ENCODE measurements at places on chromosomes 13 and 19. TPM values are rescaled to one million over a fixed set of nuclear protein-coding genes. Genes with fewer than 3 reads are reported as not detected.

Gene LENG1
- 8.2 TPM for polyA plus RNA-seq

Gene MBD3L2
- polyA plus RNA-seq = not detected

Gene MEF2B
- polyA plus RNA-seq = 2.4 TPM

Gene FXYD7
- polyA plus RNA-seq = 1.3 TPM

Gene C1QTNF9
- 0.30 TPM for polyA plus RNA-seq

Gene ZNF582
- polyA plus RNA-seq = 10.8 TPM

Gene VN1R4
- not detected for polyA plus RNA-seq

Gene FBXO27
- 7.8 TPM for polyA plus RNA-seq

Gene IGFLR1
- polyA plus RNA-seq = 3.8 TPM

Gene SIGLEC8
- not detected for polyA plus RNA-seq

DNA sequence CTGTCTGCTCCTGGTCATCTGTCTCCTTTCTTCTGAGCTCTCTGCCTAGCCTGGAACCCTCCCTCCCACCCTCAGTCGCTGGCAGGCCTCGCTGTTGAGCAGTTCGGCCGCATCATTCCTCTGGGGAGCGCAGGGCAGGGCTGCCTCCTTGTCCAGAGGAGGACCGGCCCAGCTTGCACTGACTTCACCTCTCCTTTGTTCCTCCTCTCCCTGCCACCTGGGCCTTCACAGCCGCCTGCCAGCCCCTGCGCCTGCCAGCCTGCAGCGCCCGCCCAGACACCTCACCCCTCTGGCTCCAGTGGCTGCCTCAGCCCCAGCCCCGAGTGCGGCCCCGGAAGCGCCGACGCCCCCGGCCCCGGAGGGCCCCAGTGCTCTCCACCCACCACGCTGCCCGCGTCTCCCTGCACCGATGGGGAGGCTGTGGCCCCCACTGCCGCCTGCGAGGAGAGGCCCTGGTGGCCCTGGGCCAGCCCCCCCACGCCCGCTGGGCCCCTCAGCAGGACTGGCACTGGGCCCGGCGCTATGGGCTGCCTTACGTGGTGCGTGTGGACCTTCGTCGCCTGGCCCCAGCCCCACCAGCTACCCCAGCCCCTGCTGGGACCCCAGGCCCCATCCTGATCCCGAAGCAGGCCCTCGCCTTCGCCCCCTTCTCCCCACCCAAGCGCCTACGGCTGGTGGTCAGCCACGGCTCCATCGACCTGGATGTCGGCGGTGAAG is 7.2 kb downstream of the KMT5C start:
- DNase-seq = no peak

DNA sequence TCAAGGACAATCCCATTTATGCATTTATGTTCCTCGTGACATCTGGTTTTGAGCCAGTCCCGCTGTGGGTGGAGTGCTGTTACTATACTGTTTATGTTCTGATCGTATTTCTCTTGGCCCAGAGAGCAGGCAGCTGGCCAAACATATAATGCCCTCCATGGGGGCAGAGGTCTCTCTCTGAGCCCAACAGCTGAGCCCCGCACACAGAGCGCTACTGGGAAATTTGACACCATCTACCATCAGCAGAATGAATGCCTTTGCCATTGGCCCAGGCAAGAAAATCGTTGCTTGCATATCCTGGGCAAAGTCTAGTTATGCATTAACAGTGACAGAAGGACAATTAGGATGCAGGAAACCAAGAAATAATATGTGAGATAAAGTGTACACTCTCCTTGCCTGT is 126.8 kb upstream of the CACNA1A start:
- DNase-seq = peak; percentile 65

DNA sequence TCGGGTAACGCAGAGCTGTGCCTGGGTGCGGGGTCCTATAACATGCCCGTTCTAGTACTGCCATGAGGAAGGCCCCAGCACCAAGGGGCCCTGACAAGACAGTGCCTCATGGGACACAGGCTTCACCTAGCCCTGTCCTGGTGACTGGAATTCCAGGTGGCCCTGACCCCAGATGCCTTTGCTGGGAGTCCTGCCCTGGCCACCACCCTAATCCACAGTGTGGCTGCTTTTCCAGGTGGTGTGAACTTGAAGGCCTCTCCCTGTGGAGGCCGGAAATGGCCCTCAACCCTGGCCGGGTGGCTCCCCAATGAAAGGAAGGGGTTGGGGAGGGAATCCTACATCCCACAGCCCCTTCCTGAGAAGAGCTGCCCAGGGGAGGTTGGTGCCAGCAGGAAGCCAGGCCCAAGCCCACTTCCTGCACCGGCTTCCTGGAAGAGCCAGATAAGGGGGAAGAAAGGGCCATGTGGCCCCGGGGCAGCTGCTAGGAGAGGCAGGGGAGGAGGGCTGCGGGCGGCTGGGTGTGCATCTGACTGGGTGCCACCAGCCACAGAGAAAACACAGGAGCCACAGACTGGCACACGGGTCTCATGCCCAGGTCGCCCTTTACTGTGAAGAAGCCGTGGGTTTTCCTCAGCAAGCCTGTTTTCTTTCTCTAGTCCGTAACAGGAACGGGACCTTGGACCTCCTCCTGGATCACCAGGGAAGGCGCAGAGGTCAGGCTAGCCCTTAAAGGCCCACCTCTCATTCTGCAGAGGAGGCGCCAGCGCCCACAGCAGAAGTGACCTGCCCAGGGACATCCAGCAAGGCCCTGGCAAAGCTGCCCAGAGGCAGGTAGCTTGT is 4.7 kb downstream of the LSM4 start:
- DNase-seq = no peak

- no peak for DNase-seq
Measured at GRCh38 chr19:18440415-18440877, 2.5 kb upstream of the ISYNA1 start.

DNA sequence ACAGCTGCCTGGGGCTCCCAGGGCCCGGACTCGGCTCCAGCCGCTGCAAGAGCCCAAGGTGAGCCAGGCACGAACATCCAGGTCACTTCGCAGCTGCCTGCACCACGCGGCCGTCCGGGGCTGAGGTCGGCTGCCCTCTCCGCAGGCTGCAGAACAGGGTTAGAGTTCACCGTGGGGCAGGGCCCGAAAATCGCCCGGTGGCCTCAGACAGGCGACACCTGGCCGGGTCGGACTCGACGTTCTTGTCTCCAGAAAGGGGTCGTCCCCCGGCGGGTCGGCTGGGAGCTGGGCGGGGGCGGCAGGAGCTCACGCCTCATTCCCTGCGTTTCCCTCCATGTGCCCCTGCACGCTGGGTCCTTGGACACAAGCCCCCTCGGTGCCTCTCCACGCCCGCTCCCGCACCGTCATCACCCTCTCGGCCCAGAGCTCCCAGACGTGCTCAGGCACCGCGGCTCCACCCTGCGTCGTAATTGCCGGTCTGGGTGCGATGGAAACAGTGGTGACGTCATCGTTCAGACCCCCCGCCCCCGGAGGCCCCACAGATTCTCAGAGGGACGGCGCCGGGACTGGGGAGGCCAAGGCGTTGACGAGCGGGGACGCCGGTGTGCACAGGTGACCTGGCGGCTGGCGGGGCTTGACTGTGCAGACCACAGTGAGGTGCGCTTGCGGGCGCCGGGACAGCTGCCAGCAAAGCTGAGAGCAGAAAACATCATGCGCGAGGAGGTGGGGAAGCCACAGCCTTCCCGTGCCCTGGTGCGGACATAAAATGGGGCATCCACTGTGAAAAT is 4.0 kb upstream of the GRIN3B start:
- DNase-seq = no peak

DNA sequence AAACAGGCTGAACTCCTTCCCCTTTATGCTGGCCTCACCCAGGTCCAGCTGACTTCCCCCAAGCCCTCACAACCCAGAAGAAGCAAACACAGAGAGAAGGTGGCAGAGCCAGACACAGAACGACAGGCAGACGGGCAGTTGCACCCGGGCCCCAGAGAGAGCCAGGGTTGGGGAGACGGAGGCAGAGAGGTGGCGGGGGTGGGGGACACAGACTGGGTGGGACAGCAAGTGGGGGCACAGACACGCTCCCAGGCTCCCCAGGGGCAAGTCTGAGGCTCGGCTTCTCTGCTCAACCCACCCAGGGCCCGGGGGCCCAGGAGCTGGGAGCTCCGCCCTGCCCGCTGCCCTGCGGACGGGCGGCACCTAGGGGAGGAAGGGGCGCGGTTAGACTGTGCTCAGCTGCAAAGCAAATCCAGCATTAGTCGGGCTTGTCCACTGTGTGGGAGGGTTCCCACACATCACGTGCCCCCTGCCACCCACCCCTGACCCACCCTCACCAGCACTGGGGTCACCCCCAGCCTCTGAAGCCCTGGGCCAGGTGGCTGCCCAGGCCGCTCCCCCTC is 31.3 kb upstream of the ASF1B start:
- DNase-seq = no peak

DNA sequence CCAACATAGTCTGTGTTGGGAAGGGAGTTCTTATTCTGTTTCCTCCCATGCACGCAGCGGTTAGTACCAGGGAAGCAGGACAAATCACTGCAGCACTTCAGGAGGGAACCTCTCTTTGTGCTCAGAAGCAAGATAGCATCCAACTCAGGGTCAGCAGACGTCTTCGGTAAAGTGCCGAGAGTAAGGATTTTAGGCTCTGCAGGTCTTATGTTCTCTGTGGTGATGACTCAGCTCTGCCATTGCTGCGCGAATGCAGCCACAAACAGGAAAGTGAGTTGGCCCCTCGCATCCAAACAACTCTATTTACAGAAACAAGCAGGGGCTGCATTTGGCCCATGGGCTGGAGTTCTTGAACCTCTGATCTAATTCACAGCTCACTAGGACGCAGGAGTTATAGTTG is 122.1 kb upstream of the SPATA13 start:
- no peak for DNase-seq

- no peak for DNase-seq
Measured at GRCh38 chr19:31289976-31290375, 59.3 kb downstream of the TSHZ3 start.

DNA sequence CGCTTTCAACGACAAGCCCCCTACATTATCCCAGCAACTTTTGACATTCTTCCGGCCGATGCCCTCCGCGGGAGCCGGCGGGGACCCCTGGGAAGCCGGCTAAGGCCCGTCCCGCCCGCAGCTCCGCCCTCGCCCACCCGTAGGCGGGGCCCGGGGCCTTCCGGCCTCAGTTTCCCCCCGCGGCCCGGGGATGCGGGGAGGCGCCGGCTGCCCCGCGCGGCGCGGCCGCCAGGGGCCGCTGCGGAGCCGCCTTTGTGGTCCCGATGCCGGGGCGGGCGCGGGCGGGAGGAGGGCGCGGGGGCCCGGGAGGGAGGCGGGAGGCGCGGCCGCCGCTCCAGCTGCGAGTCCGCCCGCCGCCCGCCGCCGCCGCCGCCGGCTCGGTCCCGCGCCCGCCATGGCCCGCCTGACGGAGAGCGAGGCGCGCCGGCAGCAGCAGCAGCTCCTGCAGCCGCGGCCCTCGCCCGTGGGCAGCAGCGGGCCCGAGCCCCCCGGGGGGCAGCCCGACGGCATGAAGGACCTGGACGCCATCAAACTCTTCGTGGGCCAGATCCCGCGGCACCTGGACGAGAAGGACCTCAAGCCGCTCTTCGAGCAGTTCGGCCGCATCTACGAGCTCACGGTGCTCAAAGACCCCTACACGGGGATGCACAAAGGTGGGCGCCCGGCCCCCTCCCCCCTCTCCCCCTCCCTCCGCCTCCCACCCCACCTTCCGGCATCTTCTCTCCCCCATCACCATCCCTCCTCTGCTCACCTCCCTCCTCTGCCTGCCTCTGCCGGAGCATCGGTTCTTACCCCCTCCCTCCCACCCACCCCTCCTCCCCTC is at the start of gene CELF5:
Gene CELF5 (plus strand): TSS at position 316 of the 823 bp plus-strand sequence. CDS start 79 bp downstream, at position 395.
- DNase-seq = peak; percentile 53

DNA sequence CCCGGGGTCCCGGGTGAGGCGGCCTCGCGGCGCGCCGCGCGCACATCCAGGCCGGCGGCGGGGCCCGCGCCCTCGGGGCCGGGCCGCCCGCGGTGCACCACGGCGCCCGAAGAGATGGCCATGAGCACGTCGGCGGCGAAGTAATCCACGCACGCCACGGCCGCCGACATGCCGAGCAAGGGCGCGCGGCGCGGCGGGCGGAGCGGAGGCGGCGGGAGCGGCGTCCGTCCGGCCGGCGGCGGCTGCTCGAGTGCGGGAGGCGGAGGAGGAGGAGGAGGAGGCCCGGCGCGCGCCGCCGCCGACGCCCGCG is at the start of gene KLF16:
Gene KLF16 (minus strand): TSS at position 252 of the 310 bp plus-strand sequence. CDS start 82 bp downstream, at position 170.
- no peak for DNase-seq

GRCh38 chr13:52411629-52412028 is 5.7 kb upstream of the THSD1 start:
- no peak for DNase-seq

DNA sequence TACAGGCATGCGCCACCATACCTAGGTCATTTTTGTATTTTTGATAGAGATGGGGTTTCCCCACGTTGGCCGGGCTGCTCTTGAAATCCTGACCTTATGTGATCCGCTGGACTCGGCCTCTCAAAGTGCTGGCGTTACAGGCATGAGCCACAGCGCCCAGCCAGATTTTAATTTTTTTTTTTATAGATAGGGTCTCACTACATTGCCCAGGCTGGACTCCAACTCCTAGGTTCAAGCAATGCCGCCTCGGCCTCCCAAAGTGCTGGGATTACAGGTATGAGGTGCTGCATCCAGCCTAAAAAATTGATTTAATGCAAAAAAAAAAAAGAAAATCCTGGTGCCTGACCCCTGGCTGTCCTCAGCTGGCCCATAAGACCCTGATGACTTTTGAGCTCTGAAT is 24.9 kb upstream of the CERS4 start:
- DNase-seq = no peak

- no peak for DNase-seq
Measured at GRCh38 chr19:2906631-2907195, 6.0 kb downstream of the ZNF57 start.

GRCh38 chr13:98664047-98664446 is 87.1 kb upstream of the STK24 start:
- no peak for DNase-seq

DNA sequence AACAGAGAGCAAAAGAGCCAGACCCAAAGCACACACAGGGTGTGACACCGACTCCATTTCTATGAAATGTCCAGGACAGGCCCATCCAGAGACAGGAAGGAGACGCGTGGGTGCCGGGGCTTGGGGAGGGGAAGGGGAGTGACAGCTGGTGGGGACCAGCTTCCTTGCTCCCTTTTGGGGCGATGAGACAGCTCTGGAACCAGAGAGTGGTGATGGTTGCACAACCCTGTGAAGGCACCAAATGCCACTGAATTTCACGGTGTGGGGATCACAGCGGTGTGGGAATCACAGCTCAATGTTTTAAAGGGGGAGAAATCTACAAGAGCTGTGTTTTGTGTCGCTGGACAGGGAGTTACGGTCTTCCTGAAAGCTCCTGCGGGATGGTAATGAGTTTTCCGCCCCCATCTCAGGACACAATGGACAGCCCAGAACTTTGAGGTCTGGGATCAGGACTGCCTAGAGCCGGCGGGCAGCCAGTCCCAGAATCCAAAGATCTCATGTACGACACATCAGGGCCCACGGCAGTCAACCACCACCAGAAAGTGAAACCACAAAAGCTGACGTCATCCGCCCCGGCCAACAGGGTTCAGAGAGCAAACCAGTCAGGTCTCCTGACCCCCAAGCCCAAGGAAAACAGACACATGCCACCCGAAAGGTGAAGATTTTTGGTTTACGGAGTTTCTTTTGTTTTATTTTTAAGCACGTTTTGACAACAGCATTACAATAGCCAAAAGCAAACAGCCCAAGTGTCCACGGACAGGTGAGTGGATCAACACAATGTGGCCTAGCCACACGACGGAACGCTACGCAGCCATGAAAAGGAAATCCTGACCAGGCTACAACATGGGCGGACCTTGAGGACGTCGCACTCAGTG is 7.3 kb downstream of the SGTA start:
- no peak for DNase-seq

- DNase-seq = no peak
Measured at GRCh38 chr13:91086936-91087716, 260.4 kb upstream of the MIR17HG start.

All from renal pelvis (tissue), 12 donors.